Lower lobe of right lung (tissue), 2 donors: ENCODE measurements at places on chromosomes 11 and 22. TPM values are rescaled to one million over a fixed set of nuclear protein-coding genes. Genes with fewer than 3 reads are reported as not detected.

- peak overlapping the region; percentile 87 for H3K27ac ChIP-seq
- H3K36me3 ChIP-seq, result no peaks in the 10 kb centered on the region
- H3K4me3 ChIP-seq, result peak overlapping the region; percentile 93
Observed at GRCh38 chr11:130314184-130314749, 450 bp downstream of the ZBTB44 start.

Gene EPS8L2
- total RNA-seq, result 156 TPM

DNA sequence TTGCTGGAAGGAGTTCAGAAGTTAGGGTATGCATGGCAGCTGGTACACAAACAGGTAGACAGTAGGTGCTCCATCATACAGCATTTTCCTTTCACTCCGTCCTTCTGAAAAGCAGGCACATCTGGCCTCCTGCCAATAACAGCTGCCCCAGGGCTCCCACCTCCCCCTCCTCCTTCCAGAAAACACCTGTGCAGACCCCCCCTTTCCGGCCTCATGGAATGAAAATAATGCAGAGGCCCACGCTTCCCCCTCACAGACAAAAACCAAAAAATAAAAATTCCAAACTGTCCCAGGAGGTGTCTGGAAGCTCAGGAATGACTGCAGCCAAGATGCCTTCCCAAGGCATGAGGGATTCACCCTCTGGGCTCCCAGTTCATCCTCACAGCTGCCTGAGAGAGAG lies 185.5 kb downstream of the MN1 start:
- H3K27me3 ChIP-seq, result peaks cover 34% of the 10 kb centered on the region
- no peak overlapping the region for H3K4me3 ChIP-seq
- no peak for DNase-seq
- no peak overlapping the region for H3K27ac ChIP-seq

DNA sequence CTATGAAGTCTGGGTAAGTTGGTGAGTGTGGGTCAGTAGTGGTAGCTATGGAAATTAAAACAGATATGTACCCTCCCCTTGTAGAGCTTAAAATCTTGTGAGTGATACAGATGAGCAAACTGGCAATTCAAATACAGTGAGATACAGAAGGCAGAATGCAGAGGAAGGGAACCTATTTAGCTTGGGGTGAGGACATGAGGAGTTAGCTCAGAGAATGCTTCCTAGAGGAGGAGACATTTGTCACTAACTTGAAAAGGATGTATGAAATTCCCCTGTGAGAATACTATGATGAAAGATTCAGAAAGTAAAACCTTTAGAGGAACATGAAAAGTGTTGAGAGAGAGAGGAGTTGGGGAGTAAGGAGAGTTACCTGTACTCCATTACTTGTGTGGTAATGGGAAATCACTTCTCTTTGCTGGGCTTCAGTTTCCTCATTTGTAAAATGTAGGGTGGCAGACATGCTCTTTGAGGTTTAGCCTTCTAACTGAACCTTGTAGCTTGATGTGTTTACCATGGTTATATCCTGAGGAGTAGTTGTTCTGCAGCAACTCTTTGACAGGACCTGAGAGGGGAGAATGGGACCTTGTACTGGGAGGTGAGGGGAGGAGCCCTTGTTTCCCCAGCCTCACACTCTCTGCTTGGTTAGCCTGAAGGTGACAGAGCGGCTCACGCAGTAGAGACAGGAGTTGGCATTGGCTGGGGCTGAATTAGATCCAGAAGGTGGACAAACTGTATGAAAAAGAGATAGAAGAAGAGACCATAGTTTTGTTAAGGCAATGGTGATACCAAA lies 17.9 kb downstream of the SWAP70 start:
- H3K4me3 ChIP-seq, result no peak overlapping the region
- no peak overlapping the region for H3K27ac ChIP-seq
- no peaks in the 10 kb centered on the region for H3K27me3 ChIP-seq

Gene DBX1
- not detected for total RNA-seq

Gene DYNC2H1
- 22.1 TPM for total RNA-seq

- no peaks in the 10 kb centered on the region for H3K27me3 ChIP-seq
- H3K36me3 ChIP-seq, result no peaks in the 10 kb centered on the region
- H3K4me3 ChIP-seq, result no peak overlapping the region
- DNase-seq, result peak; percentile 45
Observed at GRCh38 chr11:77172666-77172982, 44.6 kb downstream of the MYO7A start.

Gene GUCY1A2
- total RNA-seq, result 23.5 TPM

Gene ANKRD49
- total RNA-seq, result 14.7 TPM

- H3K36me3 ChIP-seq, result no peaks in the 10 kb centered on the region
- no peak overlapping the region for H3K4me3 ChIP-seq
- no peaks in the 10 kb centered on the region for H3K27me3 ChIP-seq
- no peak for DNase-seq
- H3K27ac ChIP-seq, result no peak overlapping the region
Observed at GRCh38 chr11:14418801-14419417, 59.9 kb upstream of the RRAS2 start.

GRCh38 chr11:90635151-90635550 lies 412.3 kb upstream of the CHORDC1 start:
- H3K4me3 ChIP-seq, result no peak overlapping the region
- no peaks in the 10 kb centered on the region for H3K36me3 ChIP-seq
- DNase-seq, result no peak
- H3K27ac ChIP-seq, result no peak overlapping the region
- no peaks in the 10 kb centered on the region for H3K27me3 ChIP-seq
- H3K4me1 ChIP-seq, result no peaks in the 10 kb centered on the region

Gene SPTY2D1
- total RNA-seq, result 18.6 TPM

GRCh38 chr11:106311531-106312230 lies 234.2 kb downstream of the AASDHPPT start:
- no peaks in the 10 kb centered on the region for H3K36me3 ChIP-seq
- no peak overlapping the region for H3K27ac ChIP-seq
- H3K4me3 ChIP-seq, result no peak overlapping the region
- H3K4me1 ChIP-seq, result no peaks in the 10 kb centered on the region
- no peaks in the 10 kb centered on the region for H3K27me3 ChIP-seq

Gene CRACR2B
- total RNA-seq, result 43.6 TPM

GRCh38 chr11:57425565-57426438 lies 1.1 kb downstream of the SLC43A3 start:
- peak overlapping the region; percentile 64 for H3K4me3 ChIP-seq
- H3K4me1 ChIP-seq, result peaks cover 54% of the 10 kb centered on the region
- peak overlapping the region; percentile 96 for H3K27ac ChIP-seq
- DNase-seq, result peak; percentile 82
- peaks cover 41% of the 10 kb centered on the region for H3K36me3 ChIP-seq
- H3K27me3 ChIP-seq, result no peaks in the 10 kb centered on the region

Gene BLID
- total RNA-seq, result 0.62 TPM

- no peaks in the 10 kb centered on the region for H3K27me3 ChIP-seq
- peaks cover 9% of the 10 kb centered on the region for H3K4me1 ChIP-seq
- H3K4me3 ChIP-seq, result no peak overlapping the region
- H3K36me3 ChIP-seq, result no peaks in the 10 kb centered on the region
- no peak for DNase-seq
- no peak overlapping the region for H3K27ac ChIP-seq
Observed at GRCh38 chr22:41052661-41053490, 39.5 kb upstream of the EP300 start.

DNA sequence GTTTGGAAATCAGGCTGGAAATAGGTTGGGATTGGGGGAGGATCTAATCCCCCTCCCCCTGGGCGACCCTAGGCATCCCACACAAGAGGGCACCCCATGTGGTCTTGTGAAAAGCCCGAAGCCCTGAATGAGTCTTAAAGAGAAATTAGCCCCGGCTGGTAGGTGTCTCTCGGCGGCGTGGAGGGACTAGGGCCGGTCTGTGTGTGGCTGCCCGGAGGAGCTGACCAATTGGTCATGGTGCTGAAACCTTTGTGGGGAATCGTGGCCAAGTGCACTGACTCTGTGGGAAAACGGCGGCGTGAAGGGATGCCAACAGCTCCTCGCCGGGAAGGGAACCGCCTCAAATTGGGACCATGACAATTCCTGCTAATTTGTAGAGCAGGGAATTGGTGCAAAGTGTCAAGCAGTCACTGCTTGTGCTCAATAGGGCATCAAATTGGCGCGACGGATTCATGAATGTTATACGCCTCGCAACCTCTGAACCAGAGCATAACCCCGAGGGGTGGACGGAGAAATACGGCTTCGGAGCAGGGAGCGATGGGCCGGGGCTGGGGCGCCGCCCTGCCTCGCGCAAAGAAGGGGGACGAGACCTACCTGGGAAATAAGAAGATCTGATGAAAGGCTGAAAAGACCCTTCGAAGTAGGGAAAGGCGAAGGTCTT lies 1.5 kb downstream of the DBX1 start:
- no peak overlapping the region for H3K4me3 ChIP-seq
- H3K27ac ChIP-seq, result no peak overlapping the region
- DNase-seq, result peak; percentile 53
- peaks cover 21% of the 10 kb centered on the region for H3K4me1 ChIP-seq
- peaks cover 98% of the 10 kb centered on the region for H3K27me3 ChIP-seq
- no peaks in the 10 kb centered on the region for H3K36me3 ChIP-seq

DNA sequence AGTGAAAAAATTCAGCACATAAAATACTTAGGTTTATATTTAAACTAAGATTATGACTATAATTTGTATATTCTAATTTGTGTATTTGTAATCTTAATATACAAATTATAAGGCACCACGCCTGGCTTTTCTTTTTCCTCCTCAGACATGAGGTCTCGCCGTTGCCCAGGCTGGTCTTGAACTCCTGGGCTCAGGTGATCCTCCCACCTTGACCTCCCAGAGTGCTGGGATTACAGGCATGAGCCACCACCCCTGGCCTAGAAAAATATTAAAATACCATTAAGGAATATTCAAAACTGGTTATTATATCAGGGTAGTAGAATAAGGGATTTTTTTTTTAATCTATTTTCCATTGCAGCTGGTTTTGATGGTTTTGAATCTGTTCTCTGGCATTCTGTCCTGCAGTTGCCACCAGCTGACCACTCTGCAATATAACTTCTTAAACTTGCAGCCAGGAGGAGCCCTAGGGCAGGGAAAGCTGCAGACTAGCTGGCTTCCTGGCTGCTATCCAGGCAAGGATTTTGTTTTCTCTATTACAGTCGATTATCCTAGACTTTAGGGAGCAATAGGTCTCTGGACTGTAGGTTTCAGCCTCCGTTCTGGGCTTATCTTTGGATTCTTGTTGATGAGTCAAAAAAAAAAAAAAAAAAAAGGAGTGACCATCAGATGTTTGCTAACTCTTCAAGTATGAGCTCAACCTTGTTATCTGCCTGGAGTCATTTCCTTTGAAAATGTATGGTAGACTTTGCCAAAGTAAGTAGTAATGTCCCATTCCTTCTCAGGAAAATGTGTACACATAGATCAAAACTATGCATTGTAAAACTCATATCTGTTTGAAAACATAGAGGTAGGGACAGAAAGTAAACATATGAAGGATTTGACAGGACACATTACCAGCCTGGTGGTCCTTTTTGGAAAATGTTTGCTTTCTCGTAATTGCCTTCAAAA lies 13.2 kb downstream of the POLA2 start:
- no peak overlapping the region for H3K4me3 ChIP-seq
- H3K27me3 ChIP-seq, result no peaks in the 10 kb centered on the region
- H3K36me3 ChIP-seq, result peaks cover 22% of the 10 kb centered on the region
- peak; percentile 62 for DNase-seq

DNA sequence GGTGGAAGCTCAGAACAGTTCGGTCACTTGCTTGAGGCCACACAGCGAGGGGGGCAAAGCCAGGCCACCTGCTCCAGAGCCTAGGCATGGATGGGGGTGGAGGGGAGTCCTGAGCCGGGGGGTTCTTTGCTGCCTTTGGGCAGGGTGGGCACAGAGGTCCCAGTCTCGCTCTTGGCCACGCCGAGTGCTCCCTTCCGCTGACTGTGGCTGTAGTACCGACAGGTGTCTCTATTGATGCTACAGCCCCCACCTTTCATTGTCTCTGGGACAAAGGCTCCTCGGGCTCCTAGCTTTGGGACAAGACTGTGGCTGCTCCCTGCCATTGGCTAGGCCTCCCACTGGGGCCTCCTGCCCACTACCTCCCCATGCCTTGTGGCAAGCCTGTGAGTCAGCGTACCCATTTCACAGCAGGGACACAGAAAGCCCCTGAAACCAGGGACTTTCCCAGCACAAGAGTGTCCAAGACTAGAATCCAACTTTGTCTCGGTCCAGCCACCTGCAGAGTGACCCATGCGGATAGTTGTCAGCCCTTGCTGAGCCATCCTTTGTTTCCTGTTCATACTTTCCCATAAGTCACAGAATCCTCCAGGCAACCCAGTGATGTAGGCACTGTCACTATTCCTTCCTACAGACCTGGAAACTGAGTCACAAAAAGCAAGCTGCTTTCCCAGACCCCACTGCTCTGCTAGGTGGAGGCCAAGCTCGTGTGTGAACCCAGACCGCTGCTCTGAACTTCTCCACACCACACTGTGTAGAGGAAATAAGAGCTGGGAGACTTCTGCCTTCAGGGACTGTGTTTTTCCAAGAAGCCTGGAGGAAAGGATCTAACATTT lies 17.2 kb downstream of the MYEOV start:
- peaks cover 26% of the 10 kb centered on the region for H3K4me1 ChIP-seq
- H3K27ac ChIP-seq, result no peak overlapping the region
- H3K27me3 ChIP-seq, result no peaks in the 10 kb centered on the region

DNA sequence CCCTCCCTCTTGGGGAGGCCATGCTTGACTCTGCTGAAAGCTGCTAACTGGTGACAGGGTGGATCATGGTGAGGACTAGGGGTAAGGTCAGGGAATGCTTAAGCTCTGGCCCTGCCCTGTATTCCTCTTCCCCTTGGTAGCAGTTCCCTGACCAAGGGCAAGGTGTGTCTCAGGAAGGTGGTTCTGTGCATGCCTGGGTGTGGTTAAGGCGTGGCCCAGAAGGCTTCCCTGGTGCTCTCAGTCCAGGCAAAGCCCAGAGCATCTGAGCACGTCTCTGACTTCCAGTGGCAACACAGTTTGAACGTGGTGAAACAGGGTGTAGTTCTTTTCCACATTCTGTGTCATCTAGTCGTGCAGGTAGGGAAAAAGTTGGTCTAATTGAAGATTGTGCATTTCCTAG lies 53.1 kb upstream of the HORMAD2 start:
- peak overlapping the region; percentile 39 for H3K27ac ChIP-seq
- H3K36me3 ChIP-seq, result peaks cover 72% of the 10 kb centered on the region
- peak; percentile 49 for DNase-seq

Gene CRYAB
- total RNA-seq, result 72.5 TPM

GRCh38 chr22:49650336-49651241 lies 177.1 kb downstream of the BRD1 start:
- H3K36me3 ChIP-seq, result peaks cover 5% of the 10 kb centered on the region
- no peak for DNase-seq
- no peak overlapping the region for H3K4me3 ChIP-seq
- peaks cover 8% of the 10 kb centered on the region for H3K4me1 ChIP-seq
- no peak overlapping the region for H3K27ac ChIP-seq
- H3K27me3 ChIP-seq, result peaks cover 4% of the 10 kb centered on the region

DNA sequence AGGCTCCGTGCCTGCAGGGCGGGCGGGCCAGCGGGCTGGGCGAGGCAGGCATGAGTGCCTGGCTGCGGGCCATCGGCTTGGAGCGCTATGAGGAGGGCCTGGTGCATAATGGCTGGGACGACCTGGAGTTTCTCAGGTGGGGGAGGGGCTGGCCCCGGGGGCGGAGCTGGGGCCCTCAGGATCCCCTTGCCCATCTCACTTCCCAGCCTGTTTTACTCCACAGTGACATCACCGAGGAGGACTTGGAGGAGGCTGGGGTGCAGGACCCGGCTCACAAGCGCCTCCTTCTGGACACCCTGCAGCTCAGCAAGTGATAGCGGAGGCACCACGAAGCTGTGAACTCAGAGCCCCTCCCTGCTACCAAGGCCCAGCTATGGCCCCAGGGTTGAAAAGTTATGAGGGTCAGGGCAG lies 5.9 kb downstream of the PHOX2A start:
- peaks cover 52% of the 10 kb centered on the region for H3K36me3 ChIP-seq
- peaks cover 31% of the 10 kb centered on the region for H3K27me3 ChIP-seq
- DNase-seq, result peak; percentile 74
- H3K27ac ChIP-seq, result no peak overlapping the region
- H3K4me1 ChIP-seq, result peaks cover 35% of the 10 kb centered on the region

Gene SLC1A2
- 3.4 TPM for total RNA-seq
